ENCODE measurements at places on chromosomes 2 and 18.

DNA sequence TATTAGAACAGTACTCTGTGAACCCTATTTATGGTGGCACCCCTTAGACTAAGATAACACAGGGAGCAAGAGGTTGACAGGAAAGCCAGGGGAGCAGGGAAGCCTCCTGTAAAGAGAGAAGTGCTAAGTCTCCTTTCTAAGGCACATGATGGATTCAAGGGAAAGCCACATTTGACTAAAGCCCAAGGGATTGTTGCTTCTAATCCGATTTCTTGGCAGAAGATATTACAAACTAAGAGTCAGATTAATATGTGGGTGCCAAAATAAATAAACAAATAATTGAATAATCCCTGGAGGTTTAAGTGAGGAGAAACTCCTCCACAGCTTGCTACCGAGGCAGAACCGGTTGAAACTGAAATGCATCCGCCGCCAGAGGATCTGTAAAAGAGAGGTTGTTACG is 333.2 kb downstream of the SOX11 start:
- no peak for DNase-seq

GRCh38 chr2:133475610-133476009 is 92.7 kb downstream of the NCKAP5 start:
- DNase-seq, result no peak

- no peak for DNase-seq
These were observed 52.3 kb downstream of the TDRD15 start for GRCh38 chr2:21175895-21176646.

DNA sequence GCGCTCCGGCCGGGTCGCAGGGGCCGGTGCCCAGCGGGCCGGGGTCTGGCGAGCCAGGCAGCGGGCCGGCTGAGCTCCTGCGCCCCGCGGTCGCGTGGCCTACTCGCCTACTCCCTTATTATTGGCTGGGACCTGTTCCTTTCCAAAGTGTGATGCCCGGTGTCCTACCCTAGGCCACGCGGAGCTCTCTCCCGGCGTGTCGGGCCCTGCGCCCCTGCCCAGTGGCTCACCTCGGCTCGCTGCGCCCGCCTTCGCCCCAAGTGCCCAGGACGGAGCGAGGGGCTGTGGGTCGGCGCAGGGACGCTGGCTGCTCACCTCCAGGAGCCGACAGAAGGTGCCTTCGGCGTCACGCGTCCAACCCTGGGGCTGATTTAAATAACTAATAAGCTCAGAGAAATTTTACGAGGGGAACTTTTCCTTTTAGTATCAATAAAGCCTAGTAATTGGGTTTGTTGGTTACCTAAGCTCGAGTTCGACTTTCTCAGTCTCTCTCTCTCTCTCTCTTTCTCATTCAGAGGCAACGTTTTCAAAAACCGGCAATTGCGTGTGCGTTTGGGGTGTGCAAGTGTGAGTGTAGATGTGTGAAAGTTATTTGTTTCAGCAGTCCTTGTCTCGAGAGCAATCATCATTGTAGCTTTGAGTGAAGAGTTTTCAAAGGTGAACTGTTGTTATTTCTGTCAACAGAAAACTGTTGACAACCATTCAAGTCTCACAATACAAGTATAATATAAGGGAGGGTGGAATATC is 7.0 kb upstream of the SATB2 start:
- DNase-seq, result no peak

DNA sequence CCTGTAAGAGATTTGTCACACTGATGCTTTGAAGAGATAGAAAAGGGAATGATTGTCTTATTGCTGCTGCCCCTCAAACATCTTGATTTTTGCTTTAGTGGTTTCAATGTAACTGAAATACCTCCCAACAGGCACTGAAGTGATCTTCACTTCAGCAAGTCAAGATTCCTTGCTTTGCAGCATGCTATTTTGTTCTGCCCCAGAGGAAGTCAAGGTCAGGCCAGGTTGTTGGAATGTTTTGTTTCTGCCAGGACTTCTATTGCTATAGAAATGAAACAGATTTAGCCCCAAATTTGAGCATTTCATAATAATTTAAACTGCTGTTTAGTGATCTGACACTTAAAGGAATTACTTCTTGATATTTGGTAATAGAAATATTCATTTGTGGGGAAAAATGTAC is 277.6 kb downstream of the ZNF804A start:
- DNase-seq, result no peak

- no peak for DNase-seq
These were observed 435.6 kb upstream of the HS6ST1 start for GRCh38 chr2:128754246-128754724.

GRCh38 chr2:26010943-26011342 is 22.9 kb upstream of the RAB10 start:
- DNase-seq, result no peak

DNA sequence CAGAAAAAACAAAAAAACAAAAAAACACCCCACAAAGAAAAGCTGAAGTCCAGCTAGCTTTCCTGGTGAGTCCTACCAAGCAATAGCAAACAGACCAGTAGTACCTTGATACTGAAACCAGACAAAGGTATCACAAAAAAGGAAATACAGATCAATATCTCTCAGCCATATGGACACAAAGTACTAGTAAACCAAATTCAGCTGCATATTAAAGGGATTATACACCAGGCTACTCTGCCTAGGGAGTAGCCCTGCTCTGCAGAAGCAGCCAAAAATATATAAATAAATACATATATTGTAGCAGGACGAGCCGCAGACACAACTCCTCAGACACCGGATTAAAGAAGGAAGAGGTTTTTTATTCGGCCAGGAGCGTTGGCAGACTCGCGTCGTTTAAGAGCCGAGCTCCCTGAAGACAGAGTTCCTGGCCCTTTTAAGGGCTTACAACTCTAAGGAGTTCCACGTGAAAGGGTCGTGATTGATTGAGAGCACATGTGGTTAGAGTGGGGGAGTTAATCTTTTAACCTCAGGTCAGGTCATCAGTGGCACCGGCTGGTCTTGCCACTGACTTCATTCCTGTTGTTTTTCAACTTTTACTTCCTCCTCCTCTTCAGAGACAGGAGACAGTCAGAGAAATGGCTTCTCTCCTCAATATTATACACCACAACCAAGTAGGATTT is 38.4 kb upstream of the DTNB start:
- DNase-seq, result no peak

GRCh38 chr2:172472446-172473033 is 45.2 kb downstream of the ITGA6 start:
- DNase-seq, result no peak

- no peak for DNase-seq
These were observed 132.0 kb upstream of the MYCN start for GRCh38 chr2:15808204-15808910.

DNA sequence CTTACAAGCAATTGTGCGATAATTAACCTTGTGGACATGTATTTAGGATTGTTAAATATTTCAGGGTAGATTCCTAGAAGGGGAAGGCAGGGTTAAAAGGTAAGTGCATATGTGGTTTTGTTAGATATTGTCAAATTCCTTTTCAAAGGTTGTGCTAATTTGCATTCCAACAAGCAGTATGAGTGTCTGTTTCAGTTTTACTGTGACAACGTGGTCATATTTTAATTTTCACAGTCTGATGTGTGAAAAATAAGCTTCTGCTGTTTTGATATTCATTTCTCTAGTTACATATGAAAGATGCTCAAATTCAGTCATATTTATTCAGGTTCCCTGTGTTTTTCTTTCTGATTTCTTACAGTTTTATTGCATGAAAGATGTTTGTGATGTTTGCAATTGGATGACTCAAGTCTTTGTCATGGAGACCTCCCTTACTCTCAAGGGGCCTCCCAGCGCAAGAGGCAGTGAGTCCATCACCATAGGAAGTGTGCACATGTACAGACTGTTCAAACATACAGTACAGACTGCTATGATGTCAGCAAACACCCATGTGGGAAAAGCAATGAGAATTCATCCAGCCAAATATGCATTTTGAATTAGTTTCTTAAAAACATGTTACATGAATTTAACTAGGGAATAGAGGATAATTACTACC is 310.8 kb downstream of the GALR1 start:
- no peak for DNase-seq

GRCh38 chr2:1599301-1600085 is 144.8 kb downstream of the PXDN start:
- no peak for DNase-seq

DNA sequence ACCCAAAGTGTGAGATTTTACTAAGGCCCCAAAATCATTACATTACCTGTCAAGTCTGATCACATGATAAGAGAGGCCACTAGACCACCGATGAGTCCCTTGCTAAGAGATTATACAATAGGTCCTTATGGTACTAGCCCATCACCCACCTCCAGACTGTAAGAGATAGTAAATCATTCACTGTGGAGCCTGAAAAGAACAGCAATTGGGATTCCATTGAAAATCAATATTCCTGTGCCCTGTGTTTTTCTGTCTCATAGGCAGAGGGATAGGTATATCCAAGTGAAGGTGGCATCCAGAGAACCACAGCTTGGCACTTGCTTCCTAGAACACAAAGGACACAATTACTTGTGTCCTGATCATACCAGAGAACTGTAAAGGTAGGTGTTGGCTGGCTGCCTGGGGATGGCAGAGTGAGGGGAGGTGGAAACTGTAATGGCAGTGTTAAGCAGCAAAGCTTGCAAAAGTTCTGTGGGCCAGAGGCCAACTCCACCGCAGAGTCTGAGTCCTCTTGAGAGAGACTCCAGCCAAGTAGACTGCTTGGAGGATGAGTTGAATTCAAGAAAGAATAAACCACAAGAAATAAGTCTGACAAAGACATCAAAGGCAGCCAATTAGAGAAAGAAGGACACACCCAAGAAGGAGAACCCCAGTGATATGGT is 102.0 kb upstream of the PIEZO2 start:
- DNase-seq, result no peak

GRCh38 chr2:74792282-74792681 is 41.6 kb upstream of the HK2 start:
- DNase-seq, result no peak

DNA sequence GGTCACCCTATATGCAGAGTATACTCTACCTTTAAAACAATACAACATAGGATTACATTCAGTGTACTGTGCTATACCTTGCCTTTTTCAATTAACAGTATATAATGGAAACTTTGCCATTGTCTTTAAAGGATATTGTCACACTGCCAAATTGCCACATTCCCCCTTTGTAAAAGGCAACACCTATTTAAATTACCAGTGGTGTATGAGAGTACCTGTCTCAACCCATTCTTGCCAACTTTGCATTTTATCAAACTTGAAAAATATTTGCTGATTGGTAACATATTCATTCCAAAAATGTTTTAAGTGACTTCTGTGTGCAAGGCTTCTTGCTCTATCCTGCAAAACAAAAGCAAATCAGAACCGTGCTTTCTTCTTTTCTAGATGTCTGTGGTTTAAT is 92.9 kb downstream of the FMNL2 start:
- no peak for DNase-seq

DNA sequence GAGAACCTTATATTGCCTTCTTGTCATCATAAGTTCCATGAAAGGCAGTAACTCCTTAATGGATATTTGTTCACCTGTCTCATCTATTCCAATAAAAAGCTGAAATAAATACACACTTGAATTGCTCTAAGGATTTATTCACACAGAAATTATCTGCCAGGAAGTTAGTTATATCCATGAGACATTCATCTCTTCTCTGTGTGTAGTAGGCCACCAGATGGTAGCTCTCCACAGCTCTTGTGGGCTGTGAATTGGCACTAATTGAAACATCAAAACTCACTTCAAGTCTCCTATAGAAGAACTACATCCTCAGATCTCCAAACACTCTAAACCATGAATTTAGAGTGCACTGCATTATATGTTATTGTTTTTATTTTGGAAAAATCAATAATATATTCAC is 189.6 kb downstream of the DSC3 start:
- no peak for DNase-seq

- no peak for DNase-seq
These were observed 6.2 kb downstream of the ASAP2 start for GRCh38 chr2:9212661-9213411.

- DNase-seq, result peak; percentile 92
These were observed 34.0 kb upstream of the MALL start for GRCh38 chr2:110149330-110150220.

- peak; percentile 42 for DNase-seq
These were observed 13.5 kb downstream of the INPP4A start for GRCh38 chr2:98458207-98458606.

DNA sequence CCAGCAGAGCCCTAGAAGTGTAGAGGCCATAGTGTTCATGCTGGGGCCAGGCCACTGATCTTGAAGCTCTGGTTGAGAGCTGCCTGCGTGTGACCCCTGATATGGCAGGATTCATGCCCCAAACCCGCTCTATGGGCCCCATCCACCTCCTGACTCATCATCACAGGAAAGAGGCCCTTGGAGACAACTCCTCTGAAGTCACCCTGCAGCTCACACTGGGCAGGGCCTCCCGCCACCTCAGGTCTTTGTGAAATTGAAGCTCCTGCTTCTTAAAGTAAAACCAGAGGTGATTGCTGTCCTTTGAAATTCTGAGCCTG is 12.0 kb upstream of the TUBB6 start:
- peak; percentile 96 for DNase-seq

DNA sequence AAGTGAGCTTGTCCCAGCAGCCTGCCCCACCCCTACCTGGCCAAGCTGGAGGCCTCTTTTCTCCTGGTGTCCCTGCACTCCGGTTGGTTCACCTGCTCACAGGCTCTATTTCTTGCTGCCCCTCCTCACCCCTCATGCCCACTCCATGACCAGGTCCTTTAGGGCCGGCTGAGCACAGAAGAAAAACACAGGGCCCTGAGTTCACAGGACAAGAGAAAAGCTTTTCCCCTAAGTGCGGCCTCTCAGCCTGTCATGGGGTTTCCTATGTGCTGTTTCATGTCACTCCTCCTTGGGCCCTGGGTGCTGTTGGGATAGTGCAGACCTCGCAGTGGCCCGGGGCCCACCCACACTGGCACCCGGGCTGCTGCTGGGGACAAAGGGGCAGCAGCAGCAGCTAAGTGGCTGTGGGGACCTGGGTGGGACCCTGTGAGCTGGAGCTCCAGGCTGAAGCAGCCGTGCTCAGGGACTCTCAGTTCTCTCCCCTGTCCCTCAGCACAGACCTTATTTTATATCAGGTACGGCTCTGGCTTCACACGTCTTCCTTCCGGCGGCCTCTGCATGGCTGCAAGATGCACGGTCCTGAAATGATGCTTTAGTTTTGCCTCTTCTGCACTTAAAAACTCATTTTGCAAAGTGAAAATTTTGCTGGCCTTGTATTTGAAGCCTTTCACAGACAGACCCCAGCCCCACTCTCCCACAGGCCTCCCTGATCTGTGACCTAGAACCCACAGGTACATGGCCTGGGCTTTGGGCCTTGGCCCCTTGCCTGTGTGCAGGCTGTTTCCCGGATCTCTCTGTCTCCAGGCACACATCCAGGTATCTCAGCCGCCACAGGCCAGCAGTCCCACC is 71.8 kb downstream of the SH3RF3 start:
- DNase-seq, result no peak

- peak; percentile 85 for DNase-seq
These were observed 107.7 kb downstream of the INHBB start for GRCh38 chr2:120453635-120453998.

GRCh38 chr2:31578316-31578715 is 2.4 kb downstream of the SRD5A2 start:
- no peak for DNase-seq

DNA sequence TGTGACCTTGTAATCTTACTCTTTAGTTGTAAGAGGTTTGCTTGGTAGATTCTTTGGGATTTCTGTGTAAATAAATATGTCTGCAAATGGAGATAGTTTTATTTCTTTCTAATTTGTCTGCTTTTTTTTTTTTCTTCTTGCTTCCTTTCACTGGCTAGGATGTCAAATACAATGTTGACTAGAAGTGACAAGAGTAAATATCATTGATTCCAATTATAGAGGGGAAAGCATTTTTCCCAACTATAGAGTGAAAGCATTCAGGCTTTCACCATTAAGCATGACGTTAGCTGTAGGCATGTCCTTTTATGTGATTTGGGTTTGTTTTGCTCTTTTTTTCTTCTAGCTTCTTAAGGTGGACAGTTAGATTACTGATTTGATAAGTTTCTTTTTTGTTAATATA is 191.5 kb downstream of the MCFD2 start:
- DNase-seq, result no peak

- DNase-seq, result no peak
These were observed 22.6 kb downstream of the GREB1L start for GRCh38 chr18:21264651-21265050.

Measured in ELR (cell line).